Astrocyte (in vitro differentiated cells and primary cell): ENCODE measurements at places on chromosomes 6 and 20.

GRCh38 chr6:105545947-105546731 lies 143.3 kb upstream of the PREP start:
- no peak overlapping the region for H3K4me3 ChIP-seq
- H3K27me3 ChIP-seq, result no peaks in the 10 kb centered on the region
- H3K36me3 ChIP-seq, result no peaks in the 10 kb centered on the region
- H3K27ac ChIP-seq, result no peak overlapping the region

GRCh38 chr20:59015812-59016711 lies 3.2 kb upstream of the TUBB1 start:
- no peak for DNase-seq
- no peaks in the 10 kb centered on the region for H3K36me3 ChIP-seq
- H3K4me3 ChIP-seq, result no peak overlapping the region
- no peaks in the 10 kb centered on the region for H3K27me3 ChIP-seq
- peaks cover 37% of the 10 kb centered on the region for H3K4me1 ChIP-seq
- H3K27ac ChIP-seq, result no peak overlapping the region

DNA sequence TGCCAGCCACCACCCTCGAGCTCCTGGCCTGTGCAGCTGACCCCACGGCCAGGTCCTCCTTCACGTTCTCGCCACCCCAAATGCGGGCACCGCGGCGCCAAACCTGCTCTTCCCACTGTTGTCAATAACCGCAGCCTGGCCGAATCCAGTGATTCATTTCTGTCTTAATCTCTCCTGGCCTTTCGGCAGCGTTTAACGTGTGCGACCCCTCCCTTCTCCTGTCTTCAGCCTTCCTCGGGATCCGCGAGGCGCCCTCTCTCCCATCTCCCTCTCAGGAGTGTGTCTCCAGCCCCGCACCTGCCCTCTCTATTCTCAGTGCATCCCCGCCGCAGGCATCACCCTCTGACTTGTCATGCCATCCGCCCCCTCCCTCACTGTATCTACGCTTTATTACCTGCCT lies 91.4 kb downstream of the THBS2 start:
- DNase-seq, result no peak
- no peak overlapping the region for H3K4me3 ChIP-seq
- no peaks in the 10 kb centered on the region for H3K36me3 ChIP-seq
- H3K27ac ChIP-seq, result peak overlapping the region; percentile 97
- peaks cover 35% of the 10 kb centered on the region for H3K4me1 ChIP-seq

- peaks cover 11% of the 10 kb centered on the region for H3K4me1 ChIP-seq
- H3K4me3 ChIP-seq, result no peak overlapping the region
- no peaks in the 10 kb centered on the region for H3K36me3 ChIP-seq
- no peak for DNase-seq
Measured at GRCh38 chr20:18738055-18738454, 75.5 kb upstream of the SCP2D1 start.

GRCh38 chr6:25035512-25036435 lies 100.0 kb upstream of the RIPOR2 start:
- H3K4me1 ChIP-seq, result peaks cover 5% of the 10 kb centered on the region
- DNase-seq, result peak; percentile 9
- H3K36me3 ChIP-seq, result no peaks in the 10 kb centered on the region
- H3K27ac ChIP-seq, result no peak overlapping the region
- no peak overlapping the region for H3K4me3 ChIP-seq

GRCh38 chr6:135852746-135853145 lies 1.2 kb downstream of the PDE7B start:
- no peaks in the 10 kb centered on the region for H3K27me3 ChIP-seq
- DNase-seq, result no peak
- H3K27ac ChIP-seq, result no peak overlapping the region

DNA sequence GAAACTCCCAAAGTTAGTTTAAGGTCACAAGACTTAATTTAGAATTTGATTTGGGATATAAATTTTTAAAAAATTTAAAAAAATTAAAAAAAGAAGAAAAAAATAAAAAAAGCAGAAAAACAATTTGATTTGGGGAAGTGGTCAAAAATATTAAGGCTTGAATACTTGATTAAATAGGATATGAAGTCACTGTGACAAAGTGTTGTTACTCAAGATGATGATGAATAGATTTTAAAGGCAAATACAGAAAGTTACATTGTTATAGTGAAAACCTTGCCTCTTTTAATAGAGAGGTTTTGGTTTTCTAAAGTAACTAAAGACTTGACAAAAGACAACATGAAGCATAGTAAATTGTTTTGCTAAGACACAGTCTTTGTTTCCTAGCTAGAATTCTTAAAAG lies 7.2 kb downstream of the CST9 start:
- H3K27ac ChIP-seq, result no peak overlapping the region
- H3K27me3 ChIP-seq, result peaks cover 6% of the 10 kb centered on the region
- H3K36me3 ChIP-seq, result no peaks in the 10 kb centered on the region

GRCh38 chr20:21395666-21396598 lies 1.4 kb downstream of the NKX2-4 start:
- no peaks in the 10 kb centered on the region for H3K36me3 ChIP-seq
- H3K4me1 ChIP-seq, result no peaks in the 10 kb centered on the region
- no peak for DNase-seq

- DNase-seq, result peak; percentile 4
- H3K4me1 ChIP-seq, result no peaks in the 10 kb centered on the region
- H3K27me3 ChIP-seq, result no peaks in the 10 kb centered on the region
- no peak overlapping the region for H3K4me3 ChIP-seq
- no peaks in the 10 kb centered on the region for H3K36me3 ChIP-seq
- no peak overlapping the region for H3K27ac ChIP-seq
Measured at GRCh38 chr20:21615617-21616080, 89.8 kb upstream of the PAX1 start.

DNA sequence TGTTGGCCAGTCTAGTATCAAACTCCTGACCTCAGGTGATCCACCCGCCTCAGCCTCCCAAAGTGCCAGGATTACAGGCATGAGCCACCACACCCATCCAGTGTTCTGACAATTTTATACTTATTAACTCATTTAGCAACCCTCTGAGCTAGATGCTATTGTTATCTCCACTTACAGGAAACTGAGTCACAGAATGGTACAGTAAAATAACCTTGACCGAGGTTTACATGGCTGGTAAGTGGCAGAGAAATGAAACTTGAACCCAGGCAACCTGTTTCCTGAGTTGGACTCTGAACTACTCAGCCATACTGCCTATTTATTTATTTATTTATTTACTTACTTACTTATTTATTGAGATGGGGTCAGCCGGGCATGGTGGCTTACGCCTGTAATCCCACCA lies 6.6 kb upstream of the SIGLEC1 start:
- DNase-seq, result no peak
- H3K4me1 ChIP-seq, result no peaks in the 10 kb centered on the region
- no peaks in the 10 kb centered on the region for H3K36me3 ChIP-seq
- H3K27ac ChIP-seq, result no peak overlapping the region
- H3K4me3 ChIP-seq, result no peak overlapping the region

DNA sequence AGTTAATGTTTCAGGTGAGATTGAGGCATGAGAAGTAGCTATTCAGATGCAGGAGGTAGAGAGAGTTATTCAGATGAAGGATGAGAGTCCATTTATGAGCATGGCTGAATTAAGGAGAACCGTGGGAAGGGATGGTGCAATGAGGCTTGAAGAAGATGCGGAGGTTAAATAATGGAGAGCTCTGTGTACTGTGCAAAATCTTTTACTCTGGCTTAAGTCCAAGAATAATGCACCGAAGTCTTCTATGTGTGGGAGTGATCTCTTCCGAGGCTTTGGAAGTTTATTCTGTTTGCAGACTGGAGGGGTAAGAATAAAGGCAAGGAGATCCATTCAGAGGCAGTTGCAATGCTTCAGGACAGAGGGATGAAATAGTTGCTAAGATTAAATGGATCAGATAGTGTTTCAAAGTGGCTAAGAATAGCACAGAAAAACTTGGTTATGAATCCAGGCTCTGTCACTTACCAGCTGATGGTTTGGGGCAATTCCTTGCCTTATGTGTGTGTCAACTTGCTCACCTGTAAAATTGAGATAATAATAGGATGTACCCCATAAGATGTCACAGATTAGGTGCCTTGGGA lies 467.1 kb downstream of the HDGFL1 start:
- no peak overlapping the region for H3K4me3 ChIP-seq
- peak; percentile 12 for DNase-seq
- H3K4me1 ChIP-seq, result no peaks in the 10 kb centered on the region
- H3K27me3 ChIP-seq, result no peaks in the 10 kb centered on the region
- H3K36me3 ChIP-seq, result no peaks in the 10 kb centered on the region
- no peak overlapping the region for H3K27ac ChIP-seq

GRCh38 chr6:22115559-22115958 lies 181.3 kb downstream of the PRL start:
- no peak overlapping the region for H3K4me3 ChIP-seq
- no peak overlapping the region for H3K27ac ChIP-seq
- H3K36me3 ChIP-seq, result no peaks in the 10 kb centered on the region

GRCh38 chr6:54717849-54718455 lies 128.6 kb upstream of the FAM83B start:
- H3K4me1 ChIP-seq, result no peaks in the 10 kb centered on the region
- H3K4me3 ChIP-seq, result no peak overlapping the region
- peak; percentile 8 for DNase-seq
- H3K36me3 ChIP-seq, result no peaks in the 10 kb centered on the region

DNA sequence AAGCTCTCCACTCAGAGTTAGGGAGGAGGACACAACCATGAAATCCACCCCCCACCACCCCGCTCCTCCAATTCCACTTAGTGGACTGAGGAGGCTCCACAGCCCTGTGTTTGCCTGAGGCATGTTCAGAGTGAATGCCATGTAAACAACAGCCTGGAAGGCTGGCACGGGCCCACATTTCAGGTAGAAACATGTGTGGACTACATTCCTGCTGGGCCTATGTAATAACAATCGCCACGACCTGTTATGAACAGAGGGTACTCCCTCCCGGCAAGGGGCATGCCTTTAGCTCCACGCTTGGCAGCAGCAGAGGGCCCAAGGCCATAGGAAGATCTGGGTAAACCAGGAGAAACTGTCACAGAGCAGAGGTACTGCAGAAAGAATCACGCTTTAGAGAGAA lies 65.5 kb downstream of the ISM1 start:
- H3K36me3 ChIP-seq, result no peaks in the 10 kb centered on the region
- H3K4me3 ChIP-seq, result no peak overlapping the region
- no peak for DNase-seq
- no peak overlapping the region for H3K27ac ChIP-seq
- H3K4me1 ChIP-seq, result no peaks in the 10 kb centered on the region

GRCh38 chr6:2961506-2961905 lies 9.9 kb downstream of the SERPINB6 start:
- H3K4me1 ChIP-seq, result peaks cover 16% of the 10 kb centered on the region
- no peak overlapping the region for H3K4me3 ChIP-seq
- H3K27me3 ChIP-seq, result no peaks in the 10 kb centered on the region

DNA sequence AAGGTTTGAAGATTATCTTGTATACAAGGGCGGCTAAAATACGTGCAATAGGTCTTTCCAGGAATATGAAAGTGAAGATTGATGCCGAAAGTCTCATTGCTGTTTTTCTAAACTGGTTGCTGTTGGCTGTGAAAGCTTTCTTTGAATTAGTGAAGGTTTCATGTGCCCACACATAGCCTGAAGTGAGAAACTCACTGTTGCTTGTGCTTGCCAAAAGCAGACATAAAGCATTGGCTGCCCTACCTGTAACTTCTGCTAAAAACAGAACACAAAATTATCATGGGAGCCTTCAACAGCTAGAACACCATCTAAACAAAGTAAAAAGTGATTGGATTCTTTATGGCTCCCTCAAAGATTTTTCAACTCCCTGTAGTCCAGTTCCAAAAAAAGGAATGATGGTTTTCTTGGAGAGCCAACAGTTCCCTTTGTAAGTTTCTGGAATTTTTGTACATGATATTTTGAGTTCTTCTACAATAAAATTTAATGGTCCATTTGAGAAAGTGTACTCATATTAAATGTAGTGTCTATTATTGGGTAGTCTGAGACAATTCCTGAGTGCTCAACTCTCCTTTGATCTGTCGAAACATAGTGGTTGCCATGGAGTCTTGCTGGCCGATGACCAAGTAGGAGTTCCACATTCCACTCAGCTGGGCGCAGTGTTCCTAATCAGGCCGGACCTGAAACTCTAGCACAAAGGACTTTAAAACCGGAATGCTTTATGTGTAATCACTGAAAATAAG lies 68.5 kb downstream of the PLEKHG1 start:
- peak overlapping the region; percentile 51 for H3K27ac ChIP-seq
- peaks cover 14% of the 10 kb centered on the region for H3K4me1 ChIP-seq
- no peaks in the 10 kb centered on the region for H3K36me3 ChIP-seq

- no peak overlapping the region for H3K27ac ChIP-seq
- H3K4me1 ChIP-seq, result no peaks in the 10 kb centered on the region
- no peaks in the 10 kb centered on the region for H3K36me3 ChIP-seq
- DNase-seq, result peak; percentile 4
- H3K27me3 ChIP-seq, result no peaks in the 10 kb centered on the region
- no peak overlapping the region for H3K4me3 ChIP-seq
Measured at GRCh38 chr6:155505608-155505989, 50.0 kb upstream of the NOX3 start.

- no peaks in the 10 kb centered on the region for H3K4me1 ChIP-seq
- no peaks in the 10 kb centered on the region for H3K27me3 ChIP-seq
- H3K4me3 ChIP-seq, result no peak overlapping the region
- H3K27ac ChIP-seq, result no peak overlapping the region
Measured at GRCh38 chr20:59640267-59640666, 35.9 kb downstream of the PHACTR3 start.

DNA sequence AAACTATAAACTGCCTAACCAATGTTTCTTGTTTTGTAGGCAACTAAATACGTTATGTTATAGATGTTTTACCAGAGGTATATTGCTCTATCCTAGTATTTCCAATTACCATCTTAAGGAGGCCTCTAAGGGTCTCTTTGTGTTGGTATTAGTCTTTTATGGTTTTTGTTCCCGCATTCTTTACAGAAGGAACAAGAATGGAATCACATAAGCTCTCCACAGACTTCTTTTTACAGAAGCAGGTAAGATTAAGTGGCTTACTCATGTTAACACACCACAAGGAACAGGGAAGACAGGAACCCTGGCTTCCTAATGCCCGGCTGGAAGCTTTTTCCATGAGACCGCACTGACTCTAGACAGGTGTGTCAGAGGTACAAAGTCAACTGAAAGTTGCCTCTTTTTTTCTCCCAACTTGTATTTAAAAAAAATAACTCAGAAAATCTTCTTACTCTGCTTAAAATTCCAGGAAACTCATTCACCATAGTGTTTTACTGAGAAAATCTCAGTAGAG lies 55.1 kb downstream of the FKBP5 start:
- no peaks in the 10 kb centered on the region for H3K36me3 ChIP-seq
- no peak overlapping the region for H3K27ac ChIP-seq
- H3K4me3 ChIP-seq, result no peak overlapping the region
- no peak for DNase-seq
- H3K4me1 ChIP-seq, result no peaks in the 10 kb centered on the region

GRCh38 chr20:7798176-7798575 lies 142.1 kb downstream of the HAO1 start:
- no peak overlapping the region for H3K27ac ChIP-seq
- peak; percentile 6 for DNase-seq
- H3K4me1 ChIP-seq, result no peaks in the 10 kb centered on the region
- no peak overlapping the region for H3K4me3 ChIP-seq
- no peaks in the 10 kb centered on the region for H3K27me3 ChIP-seq

DNA sequence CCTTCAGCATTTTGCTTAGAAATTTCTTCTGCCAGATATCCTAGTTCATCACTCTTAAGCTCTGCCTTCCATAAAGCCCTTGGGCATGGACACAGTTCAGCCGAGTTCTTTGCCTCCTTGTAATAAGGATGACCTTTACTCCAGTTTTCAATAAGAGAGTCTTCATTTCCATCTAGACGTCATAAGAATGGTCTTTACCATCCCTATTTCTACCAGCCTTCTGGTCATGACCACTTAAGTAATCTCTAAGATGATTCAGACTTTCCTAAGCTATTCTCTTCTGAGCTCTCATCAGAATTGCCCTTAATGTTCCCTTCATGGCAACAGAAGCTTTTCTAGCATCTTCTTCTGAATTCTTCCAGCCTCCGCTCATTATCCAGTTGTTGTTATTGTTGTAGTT lies 126.1 kb downstream of the TFAP2C start:
- no peaks in the 10 kb centered on the region for H3K36me3 ChIP-seq
- peaks cover 18% of the 10 kb centered on the region for H3K27me3 ChIP-seq
- no peaks in the 10 kb centered on the region for H3K4me1 ChIP-seq
